Activated CD8-positive, alpha-beta memory T cell treated with anti-CD3 and anti-CD28 coated beads for 4 hours (primary cell): ENCODE measurements at places on chromosomes 6 and 20.

GRCh38 chr6:74249658-74250057 is 553.7 kb downstream of the CD109 start:
- no peak for DNase-seq

DNA sequence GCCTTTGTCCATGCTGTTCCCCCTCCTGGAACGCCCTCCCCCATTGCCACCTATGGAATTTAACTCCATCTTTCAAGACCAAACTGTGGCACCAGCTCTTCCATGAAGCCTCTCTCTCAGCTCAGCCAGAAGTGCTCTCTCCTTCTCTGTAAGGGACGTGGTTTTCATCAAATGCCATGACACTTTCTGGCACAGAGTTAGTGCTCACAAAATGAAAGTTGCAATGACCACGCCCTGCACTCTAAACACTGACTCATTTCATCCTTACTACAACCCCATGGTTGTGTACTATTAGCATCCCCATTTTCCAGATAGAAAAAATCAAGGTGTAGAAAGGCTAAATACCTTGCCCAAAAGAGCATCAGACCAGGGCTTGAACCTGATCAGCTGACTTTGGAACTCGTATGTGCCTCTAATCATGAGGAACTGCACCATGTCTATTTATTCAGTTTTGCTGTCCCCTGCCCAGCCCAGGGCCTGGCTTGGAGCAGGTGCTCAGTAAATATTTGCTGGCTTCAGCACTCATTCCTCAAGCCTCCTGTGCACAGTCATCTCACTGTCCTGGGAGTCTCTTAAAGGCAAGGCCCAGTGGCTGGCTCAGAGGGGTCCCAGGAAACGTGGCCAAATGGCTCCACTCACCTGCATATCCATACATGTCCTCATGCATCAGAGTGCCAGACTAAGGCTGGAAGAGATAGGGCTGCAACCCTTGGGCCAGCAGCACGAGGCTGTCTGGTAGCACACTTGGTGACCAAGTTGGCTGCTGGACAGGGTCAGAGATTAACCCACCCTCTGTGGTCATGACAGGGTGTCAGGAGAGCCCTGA is 77.9 kb downstream of the MRPL14 start:
- DNase-seq, result no peak

DNA sequence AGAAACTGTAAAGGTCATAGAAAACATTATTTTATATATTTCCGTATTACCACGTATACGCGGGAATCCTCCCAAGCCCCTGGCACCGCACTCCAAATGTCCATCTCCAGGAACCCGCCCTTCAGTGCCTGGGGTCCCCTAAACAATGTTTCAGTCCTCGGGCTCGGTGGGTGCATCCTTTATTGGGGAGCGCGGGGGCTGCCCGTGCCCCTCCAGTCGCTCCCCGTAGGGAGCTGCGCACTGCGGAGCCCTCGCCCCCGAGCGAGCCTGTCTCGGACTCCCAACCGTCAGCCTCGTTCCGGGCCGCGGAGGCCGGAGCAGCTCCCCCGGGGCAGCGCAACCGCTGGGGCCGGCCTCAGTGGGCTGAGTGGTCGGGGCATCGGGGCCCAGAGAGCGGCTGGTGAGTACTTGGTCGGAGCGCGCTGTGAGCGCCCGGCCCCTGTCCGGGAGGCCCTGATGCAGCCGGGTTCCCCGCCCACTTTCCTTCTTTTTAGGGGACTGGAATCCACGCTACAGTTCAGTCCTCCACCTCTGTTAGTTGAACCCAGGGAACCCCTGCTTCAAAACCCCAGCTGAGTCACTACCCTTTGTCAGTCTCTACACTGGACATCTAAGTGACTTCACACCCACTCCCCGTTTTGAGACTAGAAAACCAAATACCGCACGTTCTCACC is at the start of gene DNAH8:
TSS of gene DNAH8 (plus strand) at position 296 of the 674 bp plus-strand sequence. CDS start 7,499 bp downstream, outside the sequence.
- DNase-seq, result no peak

DNA sequence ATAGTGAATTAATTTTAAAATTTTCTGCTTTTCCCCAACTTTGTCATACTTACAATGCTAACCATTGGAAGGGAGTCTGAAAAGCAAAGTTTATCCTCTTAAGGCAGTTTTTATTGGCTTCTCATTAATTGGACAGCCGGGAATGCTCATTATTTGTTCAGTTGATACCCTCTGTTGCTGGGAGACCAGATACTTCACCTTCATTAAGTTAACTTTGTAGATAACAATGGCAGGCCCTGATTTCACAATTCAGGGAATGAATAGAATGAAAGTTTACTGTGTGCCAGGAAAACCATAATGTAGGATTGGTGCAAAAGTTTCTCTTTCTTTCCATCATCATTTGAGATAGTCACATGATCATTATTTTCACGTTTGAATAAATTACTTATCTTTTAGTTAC is 49.0 kb downstream of the COL19A1 start:
- no peak for DNase-seq

GRCh38 chr6:41422161-41422560 is 86.8 kb downstream of the NCR2 start:
- no peak for DNase-seq

DNA sequence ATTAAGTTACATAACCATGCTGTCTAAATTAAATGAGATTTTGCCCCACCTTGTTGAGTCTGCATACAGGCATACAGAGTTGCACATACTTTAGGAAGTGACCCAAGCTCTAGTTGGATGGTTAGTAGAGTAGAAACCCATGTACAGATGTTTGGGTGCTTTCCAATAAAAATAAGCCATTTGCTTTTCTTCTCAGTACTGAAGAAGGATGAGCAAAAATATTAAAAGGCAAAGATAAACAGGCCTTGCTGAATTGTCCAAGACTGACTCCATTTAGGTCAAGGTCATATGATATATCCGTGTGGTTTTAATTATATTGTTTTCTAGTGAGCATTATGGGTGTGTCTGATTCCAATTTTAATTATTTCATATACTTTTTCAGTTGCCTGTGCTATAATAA is 589.4 kb downstream of the RFPL4B start:
- no peak for DNase-seq

- DNase-seq, result no peak
Measured at GRCh38 chr6:89459501-89459900, 26.5 kb downstream of the ANKRD6 start.

- DNase-seq, result no peak
Measured at GRCh38 chr20:20546402-20546801, 166.0 kb downstream of the RALGAPA2 start.
